Karpas-422 (cell line): ENCODE measurements at places on chromosomes 12 and 14.

- no peak for DNase-seq
Measured at GRCh38 chr14:60509438-60510253, 700 bp downstream of the SIX6 start.

GRCh38 chr14:76762411-76763095, 1.3 kb downstream of the VASH1 start:
- no peak for DNase-seq

DNA sequence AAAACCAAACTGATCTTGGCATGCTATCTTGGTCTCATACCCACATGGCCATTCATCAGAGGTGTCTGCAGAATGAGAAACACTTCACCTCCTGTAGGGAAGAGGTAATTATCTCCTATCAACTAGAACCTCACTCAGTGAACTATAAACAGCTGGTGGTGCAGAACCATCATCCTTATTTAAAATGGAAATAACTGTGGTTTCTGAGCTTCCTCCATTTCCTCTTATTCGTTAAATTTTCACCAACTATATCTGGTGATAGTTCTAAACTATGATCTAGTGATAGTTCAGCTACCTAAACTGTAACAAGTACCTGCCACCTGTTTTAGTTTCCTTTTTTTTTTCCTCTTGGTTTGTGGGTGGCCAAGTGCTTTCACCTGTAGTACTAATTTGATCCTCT, 218.5 kb downstream of the FUT8 start:
- DNase-seq = peak; percentile 59

DNA sequence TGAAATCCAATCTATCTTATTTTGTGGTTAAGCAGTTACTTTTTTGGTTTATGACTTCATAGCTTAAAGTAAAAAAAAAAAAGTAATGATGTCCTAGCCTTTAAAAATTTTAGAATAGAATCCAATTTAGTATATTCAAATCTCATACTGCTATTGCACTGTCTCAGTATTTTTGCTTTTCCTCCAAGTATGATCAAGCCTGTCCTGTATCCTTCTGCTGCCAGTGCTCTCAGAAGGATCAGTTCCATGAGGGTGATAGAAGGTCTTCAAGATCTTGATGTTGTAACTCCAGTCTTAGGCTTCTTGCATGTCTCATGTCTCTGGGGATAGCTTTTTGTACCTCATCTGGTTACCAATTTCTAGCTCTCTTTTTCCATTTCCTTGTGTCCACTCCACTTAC, 324.2 kb upstream of the FAR2 start:
- no peak for DNase-seq

DNA sequence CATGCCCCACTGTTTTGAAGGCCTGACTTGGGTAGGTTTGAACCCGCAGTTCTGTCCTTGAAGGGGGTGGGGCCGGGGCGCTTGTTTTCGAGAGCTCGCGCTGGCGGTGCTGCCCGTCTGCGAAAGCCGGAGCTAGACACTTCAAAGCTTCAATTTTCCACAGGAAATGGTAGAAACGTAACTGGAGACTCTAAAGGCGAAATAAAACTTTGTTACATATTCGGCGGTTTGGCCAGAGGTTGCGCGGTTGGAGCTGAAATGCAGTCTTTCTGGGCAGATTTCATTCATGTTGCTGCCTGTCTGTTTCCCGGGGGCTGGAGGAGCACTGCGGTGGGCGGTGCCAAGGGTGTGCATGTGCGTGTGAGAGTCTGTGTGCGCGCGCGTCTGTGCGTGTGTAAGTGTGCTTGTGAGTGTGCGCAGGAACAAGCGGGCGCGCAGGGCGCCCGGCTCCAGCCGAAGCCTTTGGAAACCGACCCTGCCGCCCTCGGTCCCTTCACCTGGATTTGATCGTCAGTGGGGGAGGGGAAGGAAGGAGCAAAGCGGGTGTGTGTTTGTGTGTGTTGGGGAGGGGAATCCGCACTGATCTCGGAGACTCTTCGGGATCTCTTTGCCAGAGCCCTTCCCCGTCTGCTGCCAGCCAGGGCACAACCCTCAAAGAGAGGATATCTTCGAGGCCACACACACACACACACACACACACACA, 227.7 kb upstream of the CRY1 start:
- DNase-seq = no peak

DNA sequence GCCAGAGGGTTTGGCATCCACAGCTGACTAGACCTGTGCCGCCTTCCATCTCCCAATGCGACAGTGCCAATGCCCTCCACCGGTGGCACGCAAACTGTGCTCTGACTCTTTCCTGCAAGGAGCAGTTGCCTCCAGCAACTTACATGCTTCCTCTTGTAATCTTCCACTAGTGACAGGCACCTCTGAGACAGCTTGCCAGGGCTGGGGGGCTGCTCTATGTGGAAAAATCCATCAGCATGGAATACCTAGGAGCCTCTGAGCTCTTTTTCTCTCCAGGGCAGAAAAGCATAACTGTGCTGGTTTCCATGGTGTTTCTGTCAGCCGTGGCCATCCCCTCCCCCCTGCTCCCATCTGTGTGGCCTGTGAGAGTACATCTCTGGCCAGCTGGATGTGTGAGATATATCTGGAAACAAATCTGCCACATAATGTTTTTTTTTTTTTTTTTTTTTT, 110.6 kb downstream of the MYRFL start:
- DNase-seq = no peak

DNA sequence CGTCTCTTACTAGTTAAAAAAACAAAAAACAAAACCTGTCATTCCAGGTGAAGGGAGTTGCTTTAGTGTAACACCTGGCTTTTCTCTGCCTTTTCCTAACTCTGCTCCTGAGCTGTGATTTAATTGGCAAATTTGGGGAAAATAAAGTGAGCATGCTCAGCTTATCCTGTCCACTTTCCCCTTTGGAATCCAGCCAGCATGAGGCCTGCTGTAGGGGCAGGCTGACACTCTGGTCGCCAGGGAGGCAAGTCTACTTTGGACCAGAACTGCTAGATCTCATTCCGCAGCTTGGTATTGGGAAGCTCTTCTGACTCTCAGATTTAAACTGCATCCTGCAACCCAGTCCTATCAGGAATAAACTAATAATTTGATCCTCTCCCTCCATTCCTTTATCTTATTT, 30.1 kb downstream of the CDKN1B start:
- no peak for DNase-seq

DNA sequence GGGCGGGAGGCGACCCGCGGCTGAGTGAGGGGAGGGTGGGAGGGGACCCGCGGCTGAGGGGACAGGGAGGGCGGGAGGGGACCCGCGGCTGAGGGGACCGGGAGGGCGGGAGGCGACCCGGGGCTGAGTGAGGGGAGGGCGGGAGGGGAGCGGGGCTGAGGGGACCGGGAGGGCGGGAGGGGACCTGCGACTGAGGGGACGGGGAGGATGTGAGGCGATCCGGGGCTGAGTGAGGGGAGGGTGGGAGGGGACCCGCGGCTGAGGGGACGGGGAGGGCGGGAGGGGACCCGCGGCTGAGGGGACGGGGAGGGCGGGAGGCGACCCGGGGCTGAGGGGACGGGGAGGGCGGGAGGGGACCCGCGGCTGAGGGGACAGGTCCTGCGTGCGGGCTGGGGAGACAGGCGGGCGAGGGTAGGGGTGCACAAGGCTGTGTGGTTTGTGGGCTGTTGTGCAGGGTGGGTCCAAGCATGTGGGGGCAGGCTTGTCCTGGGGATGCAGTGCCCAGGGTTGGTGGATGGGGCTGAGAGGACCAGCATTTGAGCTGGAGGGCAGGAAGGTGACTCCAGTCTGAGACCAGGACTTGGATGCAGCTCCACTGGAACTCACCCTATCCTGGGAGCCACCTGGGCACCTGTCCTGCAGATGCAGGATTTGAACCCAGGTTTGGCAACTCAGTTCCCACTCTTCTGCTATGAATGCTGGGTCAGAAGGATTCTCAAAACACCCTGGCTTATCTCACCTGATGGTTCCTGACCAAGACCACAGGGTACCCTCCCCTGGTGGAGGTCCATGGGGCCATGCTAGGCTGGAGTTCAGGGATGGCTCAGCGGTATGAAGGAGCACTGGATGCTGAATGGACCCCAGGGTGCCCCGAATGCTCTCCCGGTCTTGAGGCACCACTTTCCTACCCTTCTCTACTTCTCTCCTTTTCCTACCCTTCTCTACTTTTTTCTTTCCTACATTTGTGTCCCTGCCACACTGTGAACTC, 9.4 kb downstream of the PLD4 start:
- no peak for DNase-seq

- DNase-seq = peak; percentile 82
Measured at GRCh38 chr12:107912421-107913004, 138.0 kb downstream of the ASCL4 start.

GRCh38 chr14:103753774-103754173, 38.2 kb downstream of the ZFYVE21 start:
- no peak for DNase-seq

- DNase-seq = no peak
Measured at GRCh38 chr14:59595071-59595470, 18.5 kb upstream of the CCDC175 start.

DNA sequence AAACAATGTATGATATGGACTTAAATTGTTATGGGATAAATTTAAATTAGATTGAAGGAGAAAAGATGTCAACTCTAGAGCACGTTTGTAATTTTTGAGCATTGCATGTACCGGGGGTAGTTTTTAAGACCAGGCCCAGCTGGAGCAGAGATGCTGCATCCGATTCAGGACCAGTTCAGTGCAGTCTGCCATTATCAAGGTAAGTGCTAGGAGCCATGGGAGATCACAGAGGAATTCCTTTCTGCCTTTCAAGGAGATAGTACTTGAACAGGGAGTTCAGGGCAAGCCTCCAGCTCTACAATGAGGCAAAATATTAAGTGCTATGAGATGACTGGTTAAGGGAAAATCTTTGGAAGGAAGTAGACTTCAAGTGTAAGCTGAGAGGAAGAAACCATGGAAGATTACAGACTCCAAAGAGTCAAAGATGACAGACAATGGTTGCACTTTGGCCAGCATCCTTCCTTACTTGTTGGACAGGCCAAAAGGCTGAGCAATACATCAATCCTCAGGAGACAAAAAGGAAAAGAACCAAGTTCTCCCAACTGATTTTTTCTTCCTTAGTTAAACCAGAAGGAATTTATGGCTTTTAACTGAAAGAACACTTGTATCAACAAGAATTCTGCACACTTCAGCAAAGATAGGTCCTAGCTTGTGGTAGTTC, 113.2 kb upstream of the HIF1A start:
- DNase-seq = no peak

GRCh38 chr14:100488057-100488456, 99.2 kb downstream of the BEGAIN start:
- DNase-seq = no peak

DNA sequence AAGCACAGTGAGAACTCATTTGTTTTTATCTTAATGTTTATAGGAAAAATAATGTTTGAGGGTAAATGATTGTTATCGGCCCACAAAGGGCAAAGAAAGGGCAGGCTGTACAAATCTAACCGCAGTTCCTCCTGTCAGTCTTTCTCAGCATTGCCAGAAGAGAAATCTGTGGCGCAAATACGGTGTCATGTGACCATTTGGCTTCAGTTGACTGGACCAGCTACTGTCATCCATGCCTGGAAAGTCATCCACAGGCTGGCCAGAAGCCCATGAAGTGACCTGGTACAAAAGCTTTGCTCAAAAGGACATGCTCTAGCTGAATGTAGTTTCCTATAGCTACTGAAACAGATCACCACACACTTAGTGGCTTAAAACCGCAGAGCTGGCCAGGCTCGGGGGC, 43.6 kb downstream of the HCAR2 start:
- DNase-seq = no peak

GRCh38 chr14:97218691-97219430, 421.7 kb downstream of the VRK1 start:
- DNase-seq = no peak
